ENCODE measurements at places on chromosomes 3 and 15.
A peak's percentile ranks its signal among the peaks of the same experiment; 100 is the strongest.

- DNase-seq = peak; percentile 78
Observed at GRCh38 chr15:89845305-89845893, 30.7 kb upstream of the ANPEP start.

- DNase-seq = no peak
Observed at GRCh38 chr3:50166620-50167019, 11.5 kb downstream of the SEMA3F start.

DNA sequence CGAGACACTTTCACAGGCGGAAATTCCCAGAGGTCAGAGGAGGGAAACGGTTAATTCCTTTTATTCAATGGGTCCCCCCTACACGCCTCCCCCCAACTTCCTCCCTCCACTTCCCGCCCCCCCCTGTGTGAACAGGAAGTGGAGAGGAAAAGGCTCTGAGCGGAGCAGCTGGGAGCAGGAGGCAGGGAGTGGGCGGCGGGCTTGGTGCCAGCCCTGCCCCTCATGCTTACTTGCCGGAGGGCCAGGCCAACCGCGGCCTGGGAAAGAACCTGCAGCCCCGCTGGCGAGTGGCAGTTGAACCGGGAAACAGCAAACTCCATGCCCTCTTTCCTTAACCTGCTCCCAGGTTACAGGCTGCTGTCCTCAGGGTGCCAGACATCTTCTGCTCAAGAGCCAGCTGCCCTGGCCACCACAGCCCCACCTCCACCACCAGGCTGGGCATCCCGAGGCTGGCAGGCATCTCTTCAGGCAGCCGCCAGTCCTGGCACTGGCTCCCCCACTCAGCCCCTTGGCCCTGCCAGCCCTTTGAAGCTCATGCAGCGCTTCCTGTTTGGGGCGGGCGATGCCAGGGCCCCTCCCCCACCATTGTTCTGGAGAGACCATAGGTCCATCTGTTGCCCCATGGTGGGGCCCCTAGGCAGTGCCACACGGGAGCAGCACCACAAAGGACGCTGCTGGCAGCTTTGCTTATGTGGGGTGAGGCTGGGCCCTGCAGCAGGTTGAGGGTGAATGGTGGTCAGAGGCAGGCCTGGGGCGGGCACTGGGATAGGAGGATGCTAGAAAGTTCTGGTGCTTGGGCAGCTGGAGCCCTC is 12.9 kb downstream of the VPS18 start:
- DNase-seq = no peak

- DNase-seq = peak; percentile 57
Observed at GRCh38 chr15:78565951-78566774, 843 bp downstream of the CHRNA5 start.
